Inflammatory macrophage treated with lipopolysaccharide for 4 hours (primary cell): ENCODE measurements at places on chromosomes 4 and X.

- no peak for DNase-seq
Measured at GRCh38 chr4:53583513-53583912, 7.8 kb downstream of the LNX1 start.

- no peak for DNase-seq
Measured at GRCh38 chr4:41881981-41882624, 53.1 kb upstream of the TMEM33 start.

DNA sequence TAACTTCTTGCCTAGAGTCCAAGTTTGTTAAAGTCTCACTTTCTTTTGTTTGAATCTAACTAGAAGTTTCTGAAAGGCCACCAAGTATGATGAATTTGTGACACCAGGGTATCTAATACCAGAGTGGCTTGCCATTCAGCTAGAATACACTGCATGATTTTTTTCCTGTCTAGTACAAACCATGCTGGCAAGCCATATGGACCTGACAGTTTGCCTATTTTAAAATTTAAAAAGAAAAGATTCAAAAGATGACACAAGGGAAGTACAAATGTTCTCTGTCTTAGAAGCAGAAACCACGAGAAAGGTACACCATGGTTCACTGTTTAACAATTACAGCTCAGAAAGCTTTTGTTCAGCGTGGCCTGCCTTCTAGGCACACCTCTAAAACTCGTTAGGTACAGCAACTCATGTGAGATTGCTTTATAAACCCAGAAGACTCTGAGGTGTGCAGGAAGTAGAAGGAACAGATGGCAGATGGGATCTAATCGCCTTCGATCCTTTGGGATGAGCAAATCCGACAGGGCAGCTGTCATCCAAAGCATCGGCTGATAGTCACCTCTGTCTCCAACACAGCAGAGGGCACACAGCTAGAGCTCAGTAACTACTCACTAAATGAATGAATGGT is 35.4 kb upstream of the CENPU start:
- no peak for DNase-seq

- no peak for DNase-seq
Measured at GRCh38 chr4:152961014-152961772, 25.1 kb downstream of the FHDC1 start.

DNA sequence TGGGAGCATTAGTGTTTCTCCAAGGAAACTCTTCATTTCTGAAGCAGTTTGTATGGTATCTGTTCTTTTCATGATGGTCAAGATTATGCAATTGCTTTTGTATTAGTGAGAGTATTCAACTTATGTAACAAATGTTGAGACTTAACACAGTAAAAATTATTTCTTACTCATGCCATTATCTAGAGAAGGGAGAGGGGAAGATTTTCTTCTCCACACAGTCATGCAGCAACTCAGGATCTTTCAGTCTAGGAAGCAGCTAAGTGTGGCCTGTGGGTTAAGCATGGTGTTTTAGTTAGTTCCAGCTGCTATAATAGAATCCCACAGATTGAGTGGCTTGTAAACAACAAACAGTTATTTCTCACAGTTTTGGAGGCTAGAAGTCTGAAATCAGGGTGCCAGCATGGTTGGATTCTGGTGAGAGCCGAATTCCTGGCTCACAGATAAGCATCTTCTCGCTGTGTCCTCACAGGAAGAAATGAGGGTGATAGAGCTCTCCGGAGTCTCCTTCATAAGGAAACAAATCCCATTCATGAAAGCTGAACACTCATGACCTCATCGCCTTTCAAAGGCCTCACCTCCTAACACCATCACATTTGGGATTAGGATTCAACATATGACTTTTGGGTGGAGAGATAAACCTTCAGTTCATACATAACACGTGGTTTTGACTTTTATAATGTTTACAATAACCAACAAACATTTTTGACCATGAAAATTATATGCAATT is 101.2 kb downstream of the FRMPD4 start:
- no peak for DNase-seq

DNA sequence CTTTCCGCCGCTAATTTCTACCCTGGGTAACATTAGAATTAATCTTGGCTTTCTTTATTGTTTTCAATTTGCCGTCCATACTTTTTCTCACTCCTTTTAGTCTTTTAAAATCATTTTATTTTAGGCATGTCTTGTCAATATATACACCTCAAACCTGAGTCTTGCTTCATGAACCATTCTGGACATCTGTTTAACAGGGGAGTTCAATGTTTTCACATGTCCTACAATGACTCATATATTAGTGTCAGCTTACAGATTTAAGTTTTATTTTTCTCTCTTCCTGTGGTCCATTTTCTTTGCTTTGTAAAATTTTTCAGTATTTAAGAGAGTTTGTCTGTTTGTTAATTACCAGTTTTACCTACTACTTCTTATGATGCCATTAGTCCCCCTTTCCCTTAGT is 89.5 kb downstream of the LCORL start:
- DNase-seq = no peak

DNA sequence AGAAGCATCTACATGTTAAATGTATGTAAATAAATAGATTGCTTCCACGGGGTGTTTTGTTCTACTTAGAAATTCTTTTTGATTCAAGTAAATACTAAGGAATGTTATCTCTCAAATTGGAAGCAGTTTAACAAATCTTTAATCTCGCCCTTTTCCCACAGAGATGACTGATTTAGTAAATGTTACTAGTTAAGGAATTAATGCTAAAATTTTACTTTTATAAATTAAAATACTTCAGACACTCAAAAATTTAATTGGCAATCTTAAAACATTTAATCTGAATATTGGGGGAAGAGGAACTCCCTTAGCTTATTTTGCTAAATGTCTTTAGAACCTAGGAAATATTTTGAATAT is 12.1 kb downstream of the LARP7 start:
- DNase-seq = no peak

DNA sequence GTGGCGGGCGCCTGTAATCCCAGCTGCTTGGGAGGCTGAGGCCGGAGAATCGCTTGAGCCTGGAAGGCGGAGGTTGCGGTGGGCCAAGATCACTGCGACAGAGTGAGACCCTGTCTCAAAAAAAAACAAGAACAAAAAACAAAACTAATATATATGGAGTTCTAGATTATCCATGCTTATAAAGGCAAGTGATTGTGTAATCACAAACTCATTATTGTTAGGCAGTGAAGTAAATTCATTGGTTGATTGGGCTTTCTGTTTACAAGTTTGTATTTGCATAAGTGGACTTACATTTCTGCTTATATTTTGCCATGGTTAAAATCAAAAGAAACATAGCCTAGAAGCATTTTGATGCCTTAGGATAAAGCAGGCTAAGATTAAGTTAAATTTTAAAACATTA is 2.5 kb upstream of the UBE2D3 start:
- DNase-seq = no peak

DNA sequence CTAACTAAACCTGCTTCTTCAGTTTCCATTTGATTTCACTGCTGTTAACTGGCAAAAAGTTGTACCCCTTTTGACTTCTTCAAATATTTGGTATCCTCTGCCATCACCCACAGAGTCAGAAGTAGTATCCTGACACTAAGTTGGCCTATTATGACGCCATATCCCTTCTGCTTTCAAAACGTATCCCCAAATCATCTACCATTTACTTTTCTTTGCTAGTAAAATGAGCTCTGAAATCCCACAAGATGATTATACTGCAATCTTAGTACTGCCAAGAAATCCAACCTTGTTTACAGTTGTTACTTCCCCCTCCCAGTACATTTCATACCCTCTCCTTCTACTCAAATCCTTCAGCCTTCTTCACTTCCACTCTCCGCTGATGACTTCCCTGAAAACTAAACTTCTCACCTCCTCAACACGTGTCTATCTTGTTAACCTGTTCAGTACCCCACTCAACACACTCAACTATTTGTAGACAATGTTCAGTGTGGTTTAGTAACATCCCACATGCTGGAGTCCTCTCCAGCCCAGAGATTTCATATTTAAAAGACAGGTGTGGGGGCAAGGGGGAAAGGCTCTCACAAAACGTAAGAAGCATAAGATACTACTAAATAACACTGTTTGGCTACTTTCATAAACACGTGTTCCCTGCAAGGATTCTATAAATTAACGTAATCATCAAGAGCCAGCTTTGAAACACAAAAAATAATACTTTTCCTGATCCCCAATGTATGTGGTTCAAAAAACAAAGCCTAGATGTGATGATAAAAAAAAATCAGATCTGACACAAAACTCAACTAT is 1.3 kb downstream of the NAF1 start:
- DNase-seq = peak; percentile 36

DNA sequence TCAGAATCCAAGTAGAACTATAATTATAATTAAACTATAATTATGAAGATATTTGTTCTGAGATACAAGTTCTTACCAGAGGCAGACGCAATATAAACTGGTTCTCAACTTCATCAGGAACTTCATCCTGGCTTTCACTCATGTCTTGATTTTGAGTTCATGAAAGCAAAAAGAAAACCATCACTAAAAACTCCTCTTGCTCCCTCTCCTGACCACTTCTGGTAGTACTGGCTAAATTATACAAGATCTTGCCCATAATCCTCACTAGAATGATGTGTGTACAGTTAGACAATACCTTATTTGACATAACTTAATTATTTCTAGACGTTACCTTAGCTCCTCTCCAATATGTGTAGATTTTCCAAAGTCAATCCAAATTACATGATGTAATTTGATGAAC is 3.7 kb downstream of the TAF7L start:
- peak; percentile 11 for DNase-seq

- DNase-seq = no peak
Measured at GRCh38 chrX:134569306-134569705, 89.0 kb downstream of the PLAC1 start.

- no peak for DNase-seq
Measured at GRCh38 chr4:112325530-112325929, 28.4 kb downstream of the ALPK1 start.
